ENCODE measurements at places on chromosomes 5 and 9.
A peak's percentile ranks its signal among the peaks of the same experiment; 100 is the strongest.

DNA sequence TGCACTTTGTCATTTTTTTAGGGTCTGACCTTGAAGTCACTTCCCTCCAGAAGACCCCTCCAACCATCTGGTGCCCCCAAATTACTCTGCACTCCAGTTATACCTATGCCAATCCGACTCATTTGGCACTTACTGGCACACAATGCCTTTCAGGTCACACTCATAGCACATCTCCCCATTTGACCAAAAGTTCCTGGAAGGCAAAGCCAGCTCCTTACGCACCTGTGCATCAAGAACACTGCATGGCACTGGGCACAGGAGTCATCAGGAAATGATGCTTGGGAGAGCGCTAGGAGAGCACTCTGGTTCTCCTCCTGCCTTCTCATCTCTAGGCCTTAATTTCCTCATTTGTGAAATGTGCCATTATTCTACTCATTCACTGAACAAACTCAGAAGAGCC, 2.9 kb downstream of the TNIP1 start:
- no peak for DNase-seq

GRCh38 chr5:168995024-168995423, 305.9 kb downstream of the SLIT3 start:
- peak; percentile 87 for DNase-seq

GRCh38 chr9:87433853-87434252, 63.8 kb upstream of the DAPK1 start:
- no peak for DNase-seq

GRCh38 chr9:115680231-115680630, 473.4 kb upstream of the PAPPA start:
- no peak for DNase-seq

- no peak for DNase-seq
These were observed 1.7 kb downstream of the ACTL7B start for GRCh38 chr9:108854094-108854493.

- DNase-seq, result no peak
These were observed 25.2 kb downstream of the CCL28 start for GRCh38 chr5:43386960-43387362.

- no peak for DNase-seq
These were observed 318.6 kb downstream of the CSNK1G3 start for GRCh38 chr5:123830575-123830974.

DNA sequence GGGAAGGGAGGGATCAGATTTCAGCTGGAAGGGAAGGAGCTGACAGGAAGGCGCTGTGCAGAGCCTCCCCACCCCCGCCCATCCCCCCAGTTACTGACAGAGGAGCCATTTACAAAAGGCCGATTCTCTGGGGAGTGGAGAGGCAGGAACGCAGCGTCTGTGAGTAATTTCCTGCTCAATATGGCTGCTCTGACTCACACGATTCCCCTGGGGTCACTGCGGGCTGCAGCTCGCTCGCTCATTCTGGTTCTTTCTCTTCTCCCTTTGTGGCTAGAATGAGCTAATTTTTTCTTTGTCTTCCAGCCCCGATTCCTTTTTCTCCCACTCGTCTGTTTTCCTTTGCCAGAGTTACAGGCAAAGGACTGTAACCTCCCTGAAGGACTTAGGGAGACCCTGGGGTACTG, 28.8 kb downstream of the PTPA start:
- peak; percentile 95 for DNase-seq

GRCh38 chr5:107669096-107670031, 1.4 kb downstream of the EFNA5 start:
- peak; percentile 9 for DNase-seq

- DNase-seq, result peak; percentile 28
These were observed 12.3 kb downstream of the IFNA21 start for GRCh38 chr9:21154018-21154608.

GRCh38 chr5:9098990-9099389, 446.9 kb downstream of the SEMA5A start:
- DNase-seq, result no peak

- no peak for DNase-seq
These were observed 28.8 kb upstream of the SCAMP1 start for GRCh38 chr5:78331523-78332080.

DNA sequence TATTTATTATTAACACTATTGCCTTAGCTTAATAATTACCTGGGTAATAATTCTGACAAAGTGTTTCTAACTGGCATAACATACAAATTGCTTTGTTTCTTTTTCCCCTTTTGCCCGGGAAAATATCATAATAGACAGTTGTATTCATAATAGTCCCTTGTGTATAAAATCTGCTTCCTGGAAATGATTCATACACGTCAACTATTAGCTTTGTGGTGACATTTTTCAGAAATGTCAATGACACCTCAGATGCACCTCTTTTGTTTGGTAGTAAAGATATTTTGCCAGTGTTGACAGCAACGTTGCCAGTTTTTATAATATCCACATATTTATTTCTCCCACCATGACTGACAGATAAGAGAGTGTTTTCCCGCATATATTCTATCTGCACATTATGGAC, 73.0 kb downstream of the RASEF start:
- DNase-seq, result no peak

GRCh38 chr9:63817622-63818518, 1467.1 kb downstream of the FOXD4L5 start:
- no peak for DNase-seq

- DNase-seq, result no peak
These were observed 82.0 kb downstream of the FRMD3 start for GRCh38 chr9:83456226-83456625.

GRCh38 chr5:52909192-52909591, 80.0 kb upstream of the ITGA2 start:
- no peak for DNase-seq

DNA sequence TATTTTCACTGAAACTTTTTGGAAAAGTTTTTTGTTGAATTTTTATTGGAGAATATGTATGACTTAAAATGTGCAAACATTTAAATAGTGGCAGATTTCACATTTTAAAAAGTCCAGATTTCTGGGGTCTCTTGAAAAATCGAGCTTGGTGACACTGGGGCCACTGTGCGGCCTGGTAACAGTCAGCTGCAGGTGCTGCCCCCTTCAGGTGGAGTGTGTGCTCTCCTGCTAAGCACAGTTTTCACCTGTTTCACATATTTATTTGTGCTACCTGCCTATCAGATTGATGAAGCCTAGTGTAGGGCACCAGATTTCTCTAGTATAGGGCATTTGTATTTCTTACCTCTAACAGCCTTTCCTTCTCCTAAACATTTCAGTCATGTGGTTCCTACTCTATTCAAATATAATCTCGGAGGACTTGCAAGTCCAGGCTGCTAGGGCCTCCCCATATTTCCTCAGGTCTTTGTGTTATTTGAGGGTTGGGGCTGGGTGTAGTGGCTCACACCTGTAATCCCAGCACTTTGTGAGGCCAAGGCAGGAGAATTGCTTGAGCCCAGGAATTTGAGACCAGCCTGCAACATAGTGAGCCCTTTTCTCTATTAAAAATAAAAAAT, 95.8 kb upstream of the KLF9 start:
- DNase-seq, result peak; percentile 46

- DNase-seq, result no peak
These were observed 264.0 kb upstream of the ITGA1 start for GRCh38 chr5:52523701-52524100.

- DNase-seq, result no peak
These were observed 257.1 kb downstream of the AOPEP start for GRCh38 chr9:94983552-94983951.

DNA sequence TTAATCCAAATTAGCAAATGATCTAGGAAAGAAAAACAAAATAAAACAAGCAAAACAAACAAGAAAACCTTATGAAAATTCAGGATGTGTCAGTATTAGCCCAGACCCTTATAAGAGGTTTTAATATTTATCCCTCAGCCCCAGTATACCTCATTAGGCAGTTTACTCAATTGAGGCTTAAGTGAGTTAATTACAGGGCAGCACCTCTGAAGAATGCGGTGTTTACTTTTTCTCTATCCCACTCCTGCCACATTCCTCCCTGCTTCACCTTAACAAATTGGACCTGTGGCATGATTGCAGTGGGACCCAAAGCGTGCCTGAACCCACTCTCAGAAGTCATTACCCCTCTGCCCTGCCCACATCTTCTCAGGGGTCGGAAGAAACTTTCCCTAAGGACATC, 67.1 kb downstream of the SIL1 start:
- DNase-seq, result no peak

DNA sequence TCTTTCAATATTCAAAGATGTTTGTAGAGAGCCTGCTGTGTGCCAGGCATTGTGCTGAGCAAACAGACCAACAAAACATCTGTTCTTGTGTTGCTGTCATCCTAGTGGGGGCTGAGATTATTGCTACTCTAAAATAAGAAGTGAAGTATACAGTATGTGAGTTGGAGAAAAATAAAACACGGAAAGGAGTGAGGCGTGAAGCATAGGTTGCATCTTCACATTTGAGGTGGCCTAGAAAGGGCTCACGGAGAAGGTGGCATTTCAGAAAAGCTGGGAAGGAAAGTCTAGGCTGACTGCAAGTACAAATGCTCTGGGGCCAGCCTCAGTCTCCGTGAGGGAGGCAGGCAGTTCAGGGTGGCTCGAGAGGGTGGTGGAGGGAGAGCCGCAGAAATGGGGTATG, 80.3 kb downstream of the CSNK1A1 start:
- DNase-seq, result no peak
